Midbrain (tissue), 1 donor: ENCODE measurements at places on chromosomes 2 and 18.

- DNase-seq = no peak
Measured at GRCh38 chr2:181678861-181679543, 1.3 kb downstream of the NEUROD1 start.

DNA sequence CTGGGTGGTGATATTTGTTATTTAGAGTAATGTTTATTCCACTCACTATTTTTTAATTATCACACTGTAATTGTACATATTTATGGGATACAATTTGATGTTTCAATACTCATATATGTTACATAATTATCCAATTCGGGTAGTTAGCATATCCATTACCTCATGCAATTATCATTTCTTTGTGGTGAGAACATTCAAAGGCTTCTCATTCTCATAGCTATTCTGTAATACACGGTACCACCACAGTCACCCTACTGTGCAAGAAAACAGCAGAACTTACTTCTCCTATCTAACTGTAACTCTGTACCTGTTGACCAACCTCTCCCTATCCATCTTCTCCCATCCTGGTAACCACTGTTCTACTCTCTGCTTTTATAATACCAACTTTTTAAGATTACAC is 4.6 kb downstream of the TBC1D8 start:
- DNase-seq = no peak

DNA sequence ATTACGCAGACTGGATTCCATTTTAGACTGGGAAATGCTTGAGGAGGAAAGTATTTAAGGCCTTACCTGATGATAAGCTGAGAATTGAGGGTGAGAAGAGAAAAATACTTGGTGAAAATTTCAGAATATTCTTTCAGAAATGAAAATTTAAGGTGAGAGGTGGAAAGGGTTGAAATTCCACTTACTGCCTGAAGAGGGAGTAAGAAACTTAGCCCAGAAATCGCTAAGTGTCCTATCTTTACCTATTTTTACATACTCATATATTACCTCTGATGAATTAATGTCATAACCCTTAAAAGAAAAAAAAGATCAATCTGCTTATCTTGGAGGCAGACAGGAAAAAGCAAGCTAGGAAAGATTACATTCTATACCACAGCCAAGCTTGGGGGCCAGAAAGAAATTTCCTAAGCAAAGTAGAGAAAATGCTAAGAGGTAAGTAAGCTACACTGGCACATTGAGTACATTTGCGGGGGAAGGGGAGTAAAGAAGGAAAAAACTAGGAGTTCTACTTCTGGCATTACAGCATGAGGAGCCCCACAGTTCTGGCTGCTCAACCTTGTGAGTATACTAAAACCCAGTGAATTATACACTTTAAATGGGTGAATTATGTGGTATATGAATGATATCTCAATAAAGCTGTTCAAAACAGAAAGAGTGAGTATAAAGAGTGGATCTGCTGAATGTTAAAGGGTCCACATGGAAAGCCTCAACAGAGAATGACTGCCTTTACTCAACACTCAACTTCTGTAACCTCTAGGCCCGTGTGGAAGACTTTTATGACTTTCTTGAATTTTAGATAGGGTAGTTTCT is 33.8 kb downstream of the SMC6 start:
- peak; percentile 5 for DNase-seq

DNA sequence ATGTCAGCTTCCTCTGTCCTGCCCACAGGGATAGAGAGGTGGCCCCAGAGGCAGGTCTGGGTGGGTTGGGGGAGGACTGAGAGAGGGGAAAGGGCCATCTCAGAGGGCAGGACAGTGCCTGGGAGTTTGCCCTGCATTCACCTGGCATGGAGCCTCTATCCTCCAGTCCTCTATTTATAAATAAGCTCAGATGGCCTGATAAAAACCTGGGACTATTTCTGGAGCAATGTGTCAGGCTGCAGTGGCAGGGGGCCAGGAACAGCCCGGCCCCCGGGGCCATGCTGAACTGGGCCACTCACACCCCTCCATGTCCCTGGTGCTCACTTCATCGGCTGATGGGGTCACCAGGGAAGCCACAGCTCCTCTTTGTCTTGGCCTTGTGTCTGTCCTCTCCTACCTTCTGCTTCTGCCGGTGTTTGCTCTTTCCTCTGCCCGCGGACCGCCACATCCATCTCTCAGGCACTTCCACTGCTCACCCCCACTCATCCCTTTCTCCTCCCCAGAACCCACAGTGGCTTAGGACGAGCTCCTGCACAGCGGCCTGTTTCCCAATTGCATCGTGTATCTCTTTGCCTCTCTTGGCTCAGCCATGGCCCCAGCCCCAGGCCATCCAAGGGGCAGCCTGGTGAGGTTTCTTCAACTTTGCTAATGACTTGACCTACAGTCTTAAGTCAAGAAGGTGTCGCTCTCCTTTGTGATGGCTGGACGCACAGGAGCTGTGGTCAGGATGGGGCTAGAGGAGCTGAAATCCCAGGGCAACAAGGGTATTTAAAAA is 38.8 kb downstream of the SCTR start:
- no peak for DNase-seq

DNA sequence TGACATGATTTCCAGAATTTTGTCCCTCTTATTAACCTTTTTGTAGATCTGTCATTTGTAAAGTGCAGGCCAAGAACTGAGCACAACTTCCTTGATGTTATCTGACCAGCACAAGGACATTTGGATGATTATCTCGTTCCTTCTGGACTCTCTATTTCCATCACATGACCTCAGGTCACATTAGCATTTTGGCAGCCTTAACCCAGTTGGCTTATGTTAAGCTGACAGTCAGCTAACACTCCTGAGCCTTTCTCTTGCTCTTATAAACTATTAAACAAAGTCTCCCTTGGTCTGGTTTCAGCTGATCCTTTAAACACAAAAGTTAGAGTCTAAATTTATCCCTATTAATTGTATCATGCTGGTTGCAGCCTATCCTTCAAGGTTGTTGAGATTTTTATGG is 167.2 kb upstream of the RBBP8 start:
- no peak for DNase-seq

- DNase-seq = no peak
Measured at GRCh38 chr2:179876266-179876665, 14.9 kb upstream of the ZNF385B start.

DNA sequence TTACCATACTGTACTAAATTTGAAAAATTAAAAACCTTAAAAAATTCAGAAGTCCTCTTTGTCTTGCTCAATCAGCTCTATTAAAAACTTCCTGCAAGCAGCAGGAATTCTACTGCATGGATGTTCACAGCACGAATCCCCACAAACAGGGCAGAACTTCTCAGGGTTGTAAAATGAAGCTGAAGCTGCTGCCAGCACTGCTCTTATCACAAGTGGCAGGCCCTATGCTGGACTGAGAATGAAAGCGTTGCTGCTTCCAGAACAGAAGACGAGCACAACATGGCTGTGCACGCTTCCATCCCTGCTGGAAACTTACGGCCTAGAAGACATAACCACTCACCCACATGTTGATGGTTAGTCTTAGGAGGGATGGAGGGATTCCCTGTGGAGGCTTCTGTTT is 134.0 kb downstream of the RAB3GAP1 start:
- DNase-seq = no peak

- peak; percentile 60 for DNase-seq
Measured at GRCh38 chr2:43950383-43951008, 45.3 kb downstream of the LRPPRC start.

GRCh38 chr2:153474407-153474806 is 4.2 kb downstream of the RPRM start:
- no peak for DNase-seq

DNA sequence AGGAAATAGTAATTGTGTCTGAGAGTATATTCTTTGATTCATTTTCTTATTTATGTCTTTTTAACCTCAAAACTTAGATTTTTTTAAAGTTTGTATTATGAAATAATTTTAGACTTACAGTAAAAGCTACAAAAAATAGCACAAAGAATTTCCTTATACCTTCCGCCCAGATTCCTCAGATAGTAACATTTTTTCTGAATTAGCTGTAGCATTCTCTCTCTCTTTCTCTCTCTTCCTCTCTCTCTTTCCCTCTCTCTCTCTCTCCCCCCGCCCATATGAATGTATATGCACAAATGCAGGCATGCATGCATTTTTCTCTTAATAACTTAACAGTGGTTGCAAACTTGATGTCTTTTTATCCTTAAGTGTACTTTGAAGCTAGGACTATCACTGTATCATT is 361.1 kb upstream of the NRP2 start:
- DNase-seq = no peak

DNA sequence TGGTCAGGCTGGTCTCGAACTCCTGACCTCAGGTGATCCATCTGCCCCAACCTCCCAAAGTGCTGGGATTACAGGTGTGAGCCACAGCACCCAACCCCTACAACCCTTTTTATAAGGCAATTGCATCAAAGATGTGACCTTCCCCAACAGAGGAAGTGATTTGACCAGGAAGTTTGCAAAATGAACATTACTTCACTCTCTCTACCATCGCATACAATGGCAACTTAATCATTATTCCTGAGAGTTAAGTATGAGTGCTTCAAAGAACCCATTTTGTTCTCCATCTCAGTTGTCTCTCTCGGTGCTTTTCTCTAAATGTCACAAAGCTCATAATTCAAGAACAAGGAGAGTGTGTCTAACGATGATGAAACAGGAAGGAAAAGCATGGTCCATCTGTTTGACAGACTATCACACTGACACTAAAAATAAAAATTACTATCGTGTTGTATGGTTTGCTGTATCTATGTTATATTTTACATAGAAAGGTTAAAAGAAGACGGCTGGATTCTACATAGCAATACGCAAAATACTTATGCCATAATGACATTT is 18.1 kb upstream of the CREG2 start:
- DNase-seq = no peak

- no peak for DNase-seq
Measured at GRCh38 chr2:239734436-239735005, 290.6 kb downstream of the NDUFA10 start.

GRCh38 chr2:131543385-131543891 is 15.8 kb downstream of the CCDC74A start:
- no peak for DNase-seq

- peak; percentile 80 for DNase-seq
Measured at GRCh38 chr2:145199827-145200706, 680.1 kb upstream of the ZEB2 start.
